ENCODE measurements at places on chromosomes 7 and 10.
A peak's percentile ranks its signal among the peaks of the same experiment; 100 is the strongest.

DNA sequence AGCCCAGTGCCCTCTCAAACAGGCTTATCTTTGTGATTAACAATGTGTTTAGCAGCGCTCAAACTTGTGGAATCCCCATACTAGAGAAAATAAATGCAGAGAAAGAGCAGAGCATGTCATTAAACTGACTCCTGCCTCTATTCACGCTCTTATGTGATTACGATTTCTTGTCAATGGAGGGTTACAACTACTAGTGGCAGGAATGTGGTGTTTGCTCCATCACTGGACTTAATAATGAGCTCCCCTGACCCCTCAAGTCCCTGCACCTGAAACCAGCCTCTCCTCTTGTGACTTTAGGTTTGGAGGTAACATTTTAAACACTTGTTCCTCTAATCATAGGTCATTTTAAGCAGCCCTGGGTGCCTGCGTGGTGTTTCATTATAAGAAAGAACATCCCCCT lies 121.9 kb downstream of the PLPP4 start:
- DNase-seq = no peak

- DNase-seq = peak; percentile 46
Observed at GRCh38 chr7:129169171-129169671, 19.2 kb upstream of the SMO start.

DNA sequence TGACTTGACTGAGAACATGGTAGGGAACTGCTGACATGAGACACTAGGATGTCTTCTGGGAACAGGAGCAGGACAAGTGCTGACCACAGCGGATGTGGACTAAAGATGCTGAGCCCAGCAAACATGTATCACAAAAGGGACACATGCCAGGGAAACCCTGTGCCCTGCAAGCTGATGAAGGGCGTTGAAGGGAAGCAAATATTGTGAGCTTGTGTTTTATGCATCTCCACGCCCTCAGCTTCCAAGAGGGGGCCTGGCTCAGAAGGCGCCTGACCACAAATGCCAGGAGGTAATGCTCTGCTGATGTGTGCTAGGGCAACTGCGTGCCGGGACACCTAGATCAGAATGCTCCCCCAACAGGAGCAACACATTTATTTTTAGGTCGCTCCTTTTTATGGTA lies 207.3 kb downstream of the CXCL12 start:
- no peak for DNase-seq

DNA sequence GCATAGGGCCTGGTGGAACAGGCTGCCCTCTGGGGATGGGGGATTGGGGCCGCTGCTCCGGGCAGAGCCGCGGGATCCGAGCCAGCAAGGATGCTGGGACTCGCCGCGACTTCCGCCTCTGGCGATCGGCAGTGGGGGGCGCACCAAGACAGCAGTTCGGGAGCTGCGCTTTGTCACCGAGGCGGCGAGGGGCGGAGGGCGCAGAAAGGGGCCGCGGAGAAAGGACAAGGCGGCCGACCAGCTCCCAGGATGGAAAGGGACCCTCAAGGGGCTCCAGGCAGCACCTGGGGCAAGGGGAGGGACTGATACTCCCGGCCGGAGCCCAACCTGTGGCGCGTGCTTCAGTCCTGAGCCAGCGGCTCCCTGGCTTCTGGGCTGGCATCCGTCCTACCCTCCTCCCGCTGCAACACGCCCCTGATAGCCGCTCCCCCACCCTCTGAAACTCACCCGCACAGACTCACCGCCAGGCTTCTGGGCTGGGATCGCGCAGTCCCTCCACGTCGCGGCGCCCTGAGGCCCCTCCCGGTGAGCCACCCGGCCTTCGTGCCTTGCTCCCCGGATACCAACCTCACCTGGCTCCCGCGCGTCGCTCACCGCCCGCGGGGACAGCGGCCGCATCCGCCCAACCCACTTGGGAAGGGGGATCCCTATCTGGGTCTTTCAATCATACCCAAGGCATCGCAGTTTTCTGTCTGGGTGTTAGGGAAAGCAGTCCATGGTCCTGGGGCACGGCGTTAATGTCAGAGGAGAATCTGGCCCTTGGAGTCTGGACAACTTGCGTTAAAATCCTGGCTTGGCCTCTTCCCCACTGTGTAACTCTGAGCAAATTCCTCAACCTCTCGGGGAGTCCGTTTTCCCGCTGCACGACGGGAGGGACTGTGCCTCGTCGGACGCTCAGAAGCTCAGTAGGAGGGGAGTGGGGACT lies 7.0 kb upstream of the EVX1 start:
- DNase-seq = no peak

DNA sequence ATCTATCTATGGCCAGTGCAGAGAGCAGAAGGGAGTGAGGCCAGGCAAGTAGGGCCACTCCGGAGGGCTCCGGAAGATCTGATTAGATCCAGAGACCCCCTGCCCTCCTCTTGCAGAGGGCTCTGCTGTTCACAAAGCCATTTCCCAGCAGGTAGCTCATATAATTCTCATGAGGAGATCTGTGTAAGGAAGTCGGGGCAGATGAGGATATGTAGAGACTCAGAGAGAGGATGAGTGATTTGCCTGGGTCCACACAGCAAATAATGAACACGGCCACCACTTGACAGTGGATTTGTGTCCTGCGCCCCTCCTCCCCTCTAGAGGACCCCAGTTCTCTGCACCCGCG lies 2.6 kb downstream of the MUC12 start:
- no peak for DNase-seq

DNA sequence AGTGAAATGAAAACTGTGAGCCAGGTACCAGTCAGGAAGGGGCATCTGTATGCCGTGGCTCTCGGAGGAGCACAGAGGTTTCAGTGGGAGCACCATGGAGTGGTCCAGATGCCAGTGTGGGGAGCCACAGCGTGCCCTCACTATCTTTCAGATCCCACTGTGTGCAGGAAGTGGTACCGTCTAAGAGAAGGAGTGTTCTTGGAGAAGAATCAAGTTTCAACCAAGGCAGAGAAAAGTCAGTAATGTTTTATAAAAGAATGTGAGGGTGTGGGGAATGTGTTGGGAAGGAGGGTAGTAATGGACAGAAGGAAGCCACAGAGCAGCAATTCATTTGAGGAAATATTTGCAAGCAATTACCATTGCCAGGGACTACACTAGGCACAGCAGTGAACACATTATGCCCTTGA lies 35.6 kb downstream of the PRKAR2B start:
- DNase-seq = no peak
